ENCODE measurements at places on chromosomes 4 and X.

- DNase-seq, result no peak
These were observed 2.4 kb downstream of the SLC49A3 start for GRCh38 chr4:686413-687040.

DNA sequence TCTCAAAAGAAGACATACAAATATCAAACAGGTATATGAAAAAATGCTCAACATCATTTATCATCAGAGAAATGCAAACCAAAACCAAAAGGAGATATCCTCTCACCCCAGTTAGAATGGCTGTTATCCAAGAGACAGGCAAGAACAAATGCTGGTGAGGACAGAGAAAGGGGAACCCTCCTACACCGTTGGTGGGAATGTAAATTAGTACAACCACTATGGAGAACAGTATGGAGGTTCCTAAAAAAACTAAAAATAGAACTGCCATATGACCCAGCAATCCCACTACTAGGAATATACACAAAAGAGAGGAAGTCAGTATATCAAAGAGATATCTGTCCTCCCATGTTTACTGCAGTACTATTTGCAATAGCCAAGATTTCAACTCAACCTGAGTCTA lies 83.5 kb downstream of the CDS1 start:
- no peak for DNase-seq

- no peak for DNase-seq
These were observed 97.9 kb downstream of the PHKA2 start for GRCh38 chrX:18886005-18886343.

- no peak for DNase-seq
These were observed 416.3 kb downstream of the PCDH10 start for GRCh38 chr4:133565379-133565778.

- DNase-seq, result no peak
These were observed 252.4 kb upstream of the CPEB2 start for GRCh38 chr4:14749910-14750309.

DNA sequence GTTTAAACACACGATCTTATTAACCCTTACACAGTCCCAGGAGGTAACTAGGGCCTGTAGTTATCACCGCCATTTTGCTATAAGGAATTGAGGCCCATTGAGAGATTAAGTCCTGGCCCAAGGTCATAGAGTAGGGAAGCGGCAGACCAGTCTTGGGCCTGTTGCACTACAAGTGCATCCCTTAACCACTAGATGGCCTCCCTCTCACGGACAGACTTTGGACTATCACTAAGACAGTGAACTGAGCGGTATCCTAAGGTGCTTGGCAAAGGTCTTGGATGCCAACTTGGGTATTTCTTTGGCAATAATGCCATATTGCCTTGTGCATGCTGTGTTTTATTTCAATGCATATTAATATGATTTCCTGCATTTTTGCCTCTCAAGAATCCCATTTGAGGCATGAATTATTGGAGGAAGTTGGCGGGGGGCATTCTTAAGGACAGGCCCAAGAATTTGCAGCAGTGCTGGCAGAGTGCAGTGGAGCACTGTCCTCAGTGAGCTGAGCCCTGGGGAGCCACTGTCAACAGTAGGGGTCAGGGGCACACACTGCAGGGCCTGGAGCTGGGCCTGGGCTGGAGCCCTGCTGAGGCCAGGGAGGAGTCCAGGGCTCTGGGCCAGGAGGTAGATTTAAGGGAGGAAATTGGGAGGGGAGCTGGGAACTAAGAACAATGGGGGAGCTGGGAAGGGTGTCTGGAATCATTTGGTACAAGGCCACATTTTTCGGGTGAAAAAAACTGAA lies 147.4 kb downstream of the SMIM20 start:
- DNase-seq, result no peak

DNA sequence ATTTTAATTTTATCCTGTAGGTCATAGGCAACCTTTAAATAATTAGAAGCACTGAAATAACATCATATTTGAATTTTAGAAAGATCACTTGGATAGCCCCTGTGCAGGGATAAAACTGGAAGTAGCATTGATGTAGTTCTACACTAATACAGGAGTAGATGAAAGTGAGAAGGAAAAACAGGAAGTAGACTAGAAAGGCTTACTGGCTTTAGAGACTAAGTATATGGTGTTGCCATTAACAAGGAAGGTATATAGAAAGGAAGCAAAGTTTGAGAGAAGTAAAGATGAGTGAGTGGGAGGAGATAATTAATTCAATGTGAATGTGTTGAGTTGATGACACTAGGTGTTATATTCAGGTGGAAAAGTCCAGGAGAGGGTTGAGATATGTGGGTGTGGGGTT lies 73.1 kb upstream of the EPGN start:
- DNase-seq, result no peak

DNA sequence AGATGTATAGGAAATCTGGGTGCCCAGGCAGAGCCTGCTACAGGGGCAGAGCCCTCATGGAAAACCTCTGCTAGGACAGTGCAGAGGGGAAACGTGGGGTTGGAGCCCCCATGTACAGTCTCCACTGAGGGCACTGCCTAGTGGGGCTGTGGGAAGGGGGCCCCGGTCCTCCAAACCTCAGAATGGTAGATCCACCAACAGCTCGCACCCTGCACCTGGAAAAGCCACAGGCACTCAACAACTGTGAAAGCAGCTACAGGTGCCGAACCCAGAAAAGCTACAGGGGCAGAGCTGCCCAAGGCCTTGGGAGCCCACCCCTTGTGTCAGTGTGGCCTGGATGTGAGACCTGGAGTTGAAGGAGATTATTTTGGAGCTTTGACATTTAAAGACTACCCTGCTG lies 5.4 kb upstream of the XPNPEP2 start:
- no peak for DNase-seq

- DNase-seq, result no peak
These were observed 486.5 kb downstream of the GRXCR1 start for GRCh38 chr4:43379016-43379415.

- no peak for DNase-seq
These were observed 106.4 kb downstream of the MMRN1 start for GRCh38 chr4:90001023-90001422.

DNA sequence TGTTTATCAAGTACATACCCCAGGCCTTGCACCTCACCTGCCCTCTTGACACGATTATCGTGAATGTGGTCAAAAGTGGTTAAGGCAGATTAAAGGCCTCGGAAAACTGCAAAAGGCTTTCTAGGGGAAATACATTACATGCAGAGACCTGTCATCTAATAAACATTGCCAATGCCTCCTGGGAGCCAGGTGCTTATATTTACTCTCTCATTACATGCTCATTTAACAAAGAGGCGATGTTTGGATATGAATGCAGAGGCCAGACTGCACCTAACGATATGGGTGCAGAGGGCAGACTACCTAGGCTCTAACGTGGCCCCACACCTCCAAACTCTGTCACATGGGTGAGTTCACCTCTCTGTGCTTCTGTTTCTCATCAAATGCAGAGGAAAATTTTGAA lies 14.5 kb downstream of the CRMP1 start:
- no peak for DNase-seq

DNA sequence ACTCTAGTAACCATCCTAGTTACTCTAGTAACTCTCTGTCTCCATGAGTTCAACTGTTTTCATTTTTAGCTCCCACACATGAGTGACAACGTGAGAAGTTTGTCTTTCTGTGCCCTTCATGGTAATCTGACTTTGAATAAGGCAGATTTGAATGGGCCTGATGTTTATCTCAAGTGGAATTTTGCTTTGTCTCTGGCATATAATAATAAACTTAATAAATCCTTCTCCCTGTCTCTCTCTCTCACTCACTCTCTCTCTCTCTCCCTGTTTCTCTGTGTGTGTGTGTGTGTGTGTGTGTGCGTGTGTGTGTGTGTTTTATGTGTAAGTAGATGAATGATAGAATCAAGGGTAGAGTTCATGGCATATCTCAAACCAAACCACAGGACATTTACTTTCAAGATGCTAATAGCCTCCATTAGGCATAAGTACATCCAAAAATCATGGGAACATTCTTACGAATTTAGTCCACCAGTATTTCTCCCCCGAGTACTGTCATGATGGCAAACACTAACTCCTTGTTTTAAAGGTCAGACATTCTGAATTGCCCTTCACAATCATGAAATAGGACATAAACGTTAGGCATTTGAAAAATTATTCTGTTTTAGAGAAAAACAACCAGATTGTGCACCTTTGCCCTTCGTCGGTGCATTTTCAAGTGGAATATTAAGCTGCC lies 193.1 kb downstream of the SPATA18 start:
- DNase-seq, result no peak

- DNase-seq, result no peak
These were observed 121.6 kb upstream of the EPHA5 start for GRCh38 chr4:65791812-65792308.

DNA sequence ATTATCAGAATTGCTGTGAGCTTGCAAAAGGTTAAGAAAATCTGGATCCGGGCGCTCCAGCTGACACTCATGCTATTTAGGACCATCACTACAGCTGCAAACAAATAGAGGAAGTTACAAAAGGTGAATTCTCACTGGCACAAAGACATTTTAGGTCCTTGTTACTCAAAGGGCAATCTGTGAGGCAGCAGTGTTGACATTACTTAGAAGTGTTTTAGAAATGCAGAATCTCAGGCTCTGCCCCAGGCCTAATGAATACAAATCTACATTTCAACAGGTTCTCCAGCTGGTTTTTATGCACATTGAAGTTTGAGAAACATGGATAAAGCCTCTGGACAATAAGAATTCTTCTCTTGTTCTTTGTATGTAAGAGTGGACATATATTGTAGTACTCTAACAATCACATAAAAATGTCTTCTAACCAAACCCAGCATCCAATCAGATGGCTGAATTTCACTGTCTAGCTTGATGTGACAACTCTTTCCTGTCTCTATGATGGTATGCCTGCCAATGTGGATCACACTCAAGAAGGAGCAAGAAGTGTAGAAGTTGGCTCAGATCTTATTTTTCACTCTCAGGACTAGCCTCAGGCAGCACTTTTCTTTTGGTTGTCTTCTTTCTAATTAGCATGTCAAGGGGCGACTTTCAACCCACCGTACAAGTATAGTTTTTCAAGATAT lies 18.8 kb downstream of the SLC7A11 start:
- DNase-seq, result no peak
